ENCODE measurements at places on chromosomes 12 and 14. TPM values are rescaled to one million over a fixed set of nuclear protein-coding genes. Genes with fewer than 3 reads are reported as not detected.

Gene JDP2
- total RNA-seq, result 27.3 TPM

Gene RNFT2
- total RNA-seq, result 2.2 TPM

Gene NKX2-1
- total RNA-seq, result not detected

Gene SAMD15
- total RNA-seq, result 2.2 TPM
